Skeletal muscle cell (primary cell): ENCODE measurements at places on chromosomes 3 and 15.

DNA sequence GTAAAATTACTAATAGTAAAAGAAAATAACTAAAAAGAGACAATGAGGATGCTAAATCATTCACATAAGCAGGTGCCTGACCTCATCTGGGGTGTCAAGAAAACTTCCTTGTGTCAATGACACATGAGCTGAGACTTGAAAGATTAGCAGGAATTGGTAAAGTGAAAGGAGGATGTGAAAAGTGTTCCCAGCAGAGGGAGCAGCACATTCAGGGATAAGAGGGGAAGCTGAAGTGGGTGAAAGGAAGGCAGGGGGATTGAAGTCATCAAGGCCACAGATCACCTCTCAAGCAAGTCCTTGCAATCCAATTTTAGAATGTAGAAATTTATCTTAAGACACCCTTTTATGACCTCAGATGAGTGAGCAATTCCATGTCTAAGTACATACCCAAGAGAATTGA, 60.2 kb upstream of the ACP3 start:
- DNase-seq, result peak; percentile 7

- no peak for DNase-seq
These were observed 3.7 kb upstream of the LSG1 start for GRCh38 chr3:194675680-194676079.

DNA sequence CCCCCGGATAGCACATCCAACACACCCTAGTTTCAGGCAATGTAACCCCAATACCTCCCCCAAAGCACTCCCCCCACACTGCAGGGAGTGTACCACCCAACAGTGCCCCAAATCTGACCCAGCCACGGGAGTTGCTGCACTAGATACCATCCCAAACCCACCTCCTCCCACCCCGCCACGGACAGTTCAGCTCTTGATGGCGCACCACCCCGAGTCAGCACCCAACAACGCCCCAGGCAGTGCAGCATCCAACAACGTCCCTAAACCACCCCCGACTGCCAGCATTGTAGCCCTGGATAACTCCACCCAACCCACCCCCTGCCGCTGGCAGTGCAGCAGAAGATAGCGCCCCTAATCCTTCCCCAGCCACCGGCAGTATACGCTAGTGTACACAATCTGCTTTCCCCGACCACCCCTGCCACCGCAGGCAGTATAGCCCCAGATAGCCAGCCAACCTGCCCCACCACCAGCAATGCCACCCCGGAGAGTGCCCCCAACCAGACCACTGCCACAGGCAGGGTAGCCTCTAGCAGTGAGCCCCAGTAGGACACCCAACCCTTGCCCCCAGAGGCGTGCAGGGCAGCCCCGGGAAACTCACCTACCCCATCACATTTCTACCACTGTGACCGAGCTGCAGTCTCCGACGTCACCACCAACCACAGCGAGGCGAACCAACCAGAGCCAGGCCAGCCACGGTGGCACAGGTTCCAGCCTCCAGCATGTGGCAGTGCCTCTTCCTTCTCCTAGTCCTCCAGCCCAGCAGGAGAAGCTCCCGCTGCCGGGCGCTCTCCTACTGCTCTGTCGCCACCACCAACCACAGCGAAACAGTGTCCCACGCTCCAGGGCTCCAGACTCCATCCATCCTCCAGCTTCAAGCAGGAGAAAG, 178.1 kb downstream of the POTEB3 start:
- DNase-seq, result no peak

GRCh38 chr3:175948041-175948440, 1088.9 kb downstream of the NAALADL2 start:
- no peak for DNase-seq

GRCh38 chr3:114089675-114090074, 33.1 kb downstream of the QTRT2 start:
- DNase-seq, result no peak

GRCh38 chr15:53576841-53577240, 182.6 kb downstream of the WDR72 start:
- DNase-seq, result no peak

GRCh38 chr3:41199866-41200668, 762 bp downstream of the CTNNB1 start:
- DNase-seq, result no peak

DNA sequence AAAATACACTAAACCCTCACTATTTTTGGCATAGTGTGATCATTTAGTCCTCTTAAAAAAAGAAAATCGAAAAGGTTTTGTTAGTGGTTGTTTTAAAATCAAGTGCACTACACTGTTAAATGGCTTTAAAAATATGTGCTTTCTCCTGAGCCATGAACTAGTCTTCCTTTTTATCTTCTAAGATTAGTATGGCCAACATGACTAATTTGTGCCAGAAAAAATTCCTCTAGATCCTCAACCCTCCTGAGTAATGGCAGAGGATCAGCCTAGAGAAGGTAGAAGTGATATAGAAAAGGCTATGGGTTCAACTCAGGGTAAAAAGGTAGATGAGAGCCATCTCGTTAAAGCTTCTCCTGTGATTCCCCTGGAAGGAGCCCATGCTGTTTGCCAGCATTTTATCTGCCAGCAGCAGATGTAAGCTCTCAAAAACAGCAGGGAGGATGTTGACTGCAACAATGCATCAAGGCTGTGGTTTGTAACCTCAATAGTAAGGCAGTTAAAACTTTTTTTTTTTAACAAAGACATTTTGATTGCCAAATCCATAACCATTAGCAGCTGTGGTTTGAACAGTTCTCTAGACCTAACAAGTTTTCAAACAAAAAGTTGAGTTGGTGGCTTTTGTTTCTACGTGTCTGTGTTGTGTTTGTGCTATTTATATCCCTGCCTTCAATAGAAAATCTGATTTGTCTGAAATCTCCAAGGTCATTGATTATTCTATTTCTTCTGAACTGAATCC, 30.2 kb upstream of the ZNF609 start:
- DNase-seq, result peak; percentile 76

DNA sequence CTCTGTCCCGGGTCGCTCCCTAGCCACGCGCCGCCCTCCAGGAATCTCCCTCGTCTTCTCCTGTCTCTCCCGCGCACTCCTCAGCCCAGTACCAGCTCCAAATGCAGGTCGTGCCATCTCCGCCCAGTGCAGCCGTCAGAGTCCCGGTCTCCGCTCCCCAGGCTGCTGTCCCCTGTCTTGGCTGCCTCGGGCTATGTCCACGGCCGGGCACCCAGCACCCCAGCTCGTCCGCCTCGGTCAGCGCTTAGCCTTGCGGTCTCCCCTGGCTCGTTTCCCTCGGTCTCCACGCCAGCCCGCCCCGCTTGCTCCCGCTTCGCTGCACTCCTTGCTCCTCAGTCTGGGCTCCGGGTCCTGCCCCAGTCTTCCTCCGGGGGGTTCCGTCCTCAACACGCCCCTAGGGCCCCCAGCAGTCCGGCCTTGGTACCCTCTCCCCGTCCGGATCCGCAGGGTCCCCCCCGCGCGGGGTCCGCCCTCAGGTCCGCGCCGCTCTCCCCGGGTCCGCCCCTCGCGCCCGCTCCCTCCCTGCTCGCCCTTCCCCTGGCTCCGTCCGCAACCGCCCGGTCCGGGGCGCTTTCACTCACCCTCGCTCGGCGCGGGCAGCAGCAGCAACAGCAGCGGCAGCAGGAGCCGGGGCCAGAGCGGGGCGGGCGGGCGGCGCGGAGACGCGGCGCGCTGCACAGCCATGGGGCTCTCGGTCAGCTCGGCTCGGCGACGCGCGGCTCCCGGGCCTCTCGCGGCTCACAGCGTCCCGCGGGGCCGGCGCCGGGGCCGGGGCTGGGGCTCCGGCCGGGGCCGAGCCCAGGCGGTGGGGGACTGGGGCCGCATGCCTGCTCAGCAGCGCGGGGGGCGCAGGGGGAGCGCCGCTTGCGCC, 462 bp downstream of the IGDCC3 start:
- DNase-seq, result no peak

DNA sequence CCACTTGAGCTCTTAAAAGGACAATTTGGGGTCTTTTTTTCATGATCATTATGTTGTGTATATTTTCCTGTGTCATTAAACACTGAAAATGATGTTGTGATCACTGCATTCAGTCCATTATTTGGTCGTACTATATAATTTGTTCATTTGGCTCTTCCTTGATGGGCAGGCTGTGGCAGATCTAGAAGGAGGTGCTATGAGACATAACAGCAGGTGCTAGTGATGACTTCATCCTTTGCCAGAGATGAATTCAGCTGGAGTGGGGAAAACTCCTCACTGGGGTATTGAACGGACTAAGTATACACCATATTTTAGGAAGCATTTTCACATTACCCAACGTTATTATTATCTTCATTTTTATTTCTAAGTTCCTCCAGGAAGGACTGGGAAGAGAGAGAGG, 12.0 kb downstream of the CMTM7 start:
- no peak for DNase-seq

DNA sequence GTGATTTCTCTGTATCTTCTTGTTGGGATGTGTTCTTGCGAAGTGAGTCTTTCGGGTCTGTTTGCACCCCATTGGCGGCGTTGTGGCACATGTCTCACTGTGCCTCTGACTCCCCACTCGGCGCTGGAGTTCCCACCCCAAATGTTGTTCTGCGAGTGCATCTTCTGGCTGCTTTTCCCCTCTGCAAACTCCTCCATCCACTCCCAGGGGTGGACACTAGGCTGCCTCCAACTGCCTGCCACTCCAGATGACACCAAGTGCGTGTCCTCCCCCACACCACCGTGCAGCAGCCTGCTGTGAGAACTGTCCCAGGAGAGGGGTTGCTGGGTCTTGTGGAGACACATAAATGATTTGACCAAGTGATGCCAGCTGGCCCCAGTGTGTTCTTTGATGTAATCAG, 17.6 kb downstream of the EFCC1 start:
- DNase-seq, result no peak

- DNase-seq, result no peak
These were observed 99.7 kb downstream of the TIGIT start for GRCh38 chr3:114393367-114394072.

DNA sequence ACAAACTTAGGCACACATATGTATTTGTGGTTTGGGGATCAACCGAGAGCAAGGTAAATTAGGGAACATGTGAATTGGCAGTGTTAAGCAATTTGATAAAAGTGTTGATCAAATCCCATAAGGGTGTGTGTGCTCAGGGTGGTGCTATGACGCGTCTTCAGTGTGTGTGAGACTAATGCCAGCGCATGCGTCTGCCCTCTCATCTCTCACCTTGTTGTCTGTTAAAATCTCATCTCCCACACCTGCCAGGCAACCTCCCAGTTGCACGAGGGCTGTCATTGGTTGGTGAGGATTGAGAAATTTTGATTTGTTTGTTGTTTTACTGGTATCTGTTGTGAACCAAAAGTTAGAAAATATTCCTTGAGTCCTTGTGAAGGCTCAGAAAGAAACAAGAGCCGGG, 137.2 kb upstream of the ICE2 start:
- DNase-seq, result no peak

DNA sequence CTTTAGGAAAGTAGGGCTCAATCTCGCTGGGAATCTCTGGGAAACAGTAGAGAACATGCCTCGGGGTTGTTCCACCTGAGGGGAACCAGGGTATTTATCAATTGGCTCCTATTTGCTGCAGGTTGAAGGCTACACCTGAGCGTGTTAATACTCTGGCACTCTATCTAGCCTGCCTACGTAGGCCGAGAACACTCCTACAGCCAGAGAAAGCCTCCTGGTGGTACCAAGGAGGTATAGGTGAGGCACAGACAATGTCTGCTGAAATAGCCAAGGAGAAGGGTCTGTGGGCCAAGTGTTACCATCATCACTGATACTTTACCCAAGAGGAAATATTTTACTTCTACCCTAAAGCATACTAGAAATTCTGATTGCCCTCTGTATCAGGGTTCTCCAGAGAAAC, 341.0 kb upstream of the UBE2E2 start:
- no peak for DNase-seq

- DNase-seq, result no peak
These were observed 175.8 kb upstream of the STT3B start for GRCh38 chr3:31356941-31357340.

- DNase-seq, result no peak
These were observed 21.2 kb upstream of the SUCNR1 start for GRCh38 chr3:151852074-151852811.

DNA sequence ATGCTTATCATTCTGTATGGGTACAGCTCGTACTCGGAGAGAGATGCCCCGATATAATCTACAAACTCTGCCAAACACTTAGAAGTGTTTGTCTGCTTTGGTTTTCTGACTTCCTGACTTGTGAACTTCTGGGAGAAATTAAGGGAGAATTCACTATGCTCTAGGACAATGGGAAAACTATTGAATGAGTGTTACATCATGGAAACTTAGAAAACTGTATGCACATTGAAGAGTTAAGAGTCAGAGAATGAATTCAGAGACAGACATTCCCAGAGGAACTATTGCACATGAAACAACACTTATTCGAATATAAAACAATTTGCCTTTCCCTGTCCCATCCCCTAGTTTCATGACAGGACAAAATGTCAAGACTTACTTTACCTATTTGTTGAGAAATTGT, 57.8 kb downstream of the DTWD1 start:
- DNase-seq, result no peak

GRCh38 chr3:188305220-188305619, 151.3 kb downstream of the LPP start:
- DNase-seq, result no peak

GRCh38 chr3:72960812-72961518, 35.6 kb upstream of the PPP4R2 start:
- DNase-seq, result peak; percentile 60

GRCh38 chr3:185631508-185632206, 45.6 kb downstream of the SENP2 start:
- no peak for DNase-seq

DNA sequence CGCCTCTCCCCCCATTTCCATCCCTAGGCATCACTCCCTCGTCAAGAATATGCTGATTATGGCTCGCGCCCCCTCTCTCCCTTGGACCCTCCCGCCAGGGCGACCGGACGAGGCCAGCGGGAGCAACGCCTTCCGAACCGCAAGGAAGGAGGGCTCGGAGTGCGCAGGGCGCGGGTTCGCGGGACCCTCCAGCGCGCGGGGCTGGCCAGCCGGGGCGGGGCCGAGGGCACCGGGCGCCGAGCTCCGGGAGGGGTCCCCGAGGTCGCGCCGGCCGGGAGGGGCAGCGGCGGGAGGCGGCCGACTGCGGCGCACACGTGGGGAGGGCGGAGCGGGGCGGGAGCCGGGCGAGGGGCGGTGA, 483 bp downstream of the EHD4 start:
- no peak for DNase-seq

- no peak for DNase-seq
These were observed 100.0 kb downstream of the ZMAT3 start for GRCh38 chr3:178971614-178972013.

GRCh38 chr3:179949869-179950268, 86.9 kb downstream of the PEX5L start:
- no peak for DNase-seq

- DNase-seq, result no peak
These were observed 13.6 kb upstream of the SRP14 start for GRCh38 chr15:40052604-40053003.

DNA sequence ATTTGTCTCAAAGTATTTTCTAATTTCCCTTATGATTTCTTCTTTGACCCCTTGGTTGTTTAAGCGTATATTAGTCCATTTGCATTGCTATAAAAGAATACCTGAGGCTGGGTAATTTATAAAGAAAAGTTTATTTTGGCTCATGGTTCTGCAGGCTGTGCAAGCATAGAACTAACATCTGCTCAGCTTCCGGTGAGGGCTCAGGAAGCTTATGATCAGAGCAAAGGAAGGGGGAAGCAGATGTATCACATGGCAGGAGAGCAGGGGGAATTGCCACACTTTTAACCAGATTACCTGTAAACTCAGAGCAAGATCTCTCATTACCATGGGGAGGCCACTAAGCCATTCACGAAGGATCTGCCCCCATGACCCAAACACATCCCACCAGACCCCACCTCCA, 148.2 kb downstream of the PDE8A start:
- DNase-seq, result no peak
